ENCODE measurements at places on chromosomes 4 and X.
A peak's percentile ranks its signal among the peaks of the same experiment; 100 is the strongest.

- no peak for DNase-seq
Measured at GRCh38 chr4:140020457-140021361, 133.3 kb downstream of the MAML3 start.

- peak; percentile 84 for DNase-seq
Measured at GRCh38 chrX:64394874-64395567, at the start of gene MTMR8. TSS of gene MTMR8 (minus strand) at chrX:64395452. CDS start at chrX:64395363, 89 bp downstream.

- no peak for DNase-seq
Measured at GRCh38 chr4:80006935-80007744, 65.9 kb downstream of the ANTXR2 start.

DNA sequence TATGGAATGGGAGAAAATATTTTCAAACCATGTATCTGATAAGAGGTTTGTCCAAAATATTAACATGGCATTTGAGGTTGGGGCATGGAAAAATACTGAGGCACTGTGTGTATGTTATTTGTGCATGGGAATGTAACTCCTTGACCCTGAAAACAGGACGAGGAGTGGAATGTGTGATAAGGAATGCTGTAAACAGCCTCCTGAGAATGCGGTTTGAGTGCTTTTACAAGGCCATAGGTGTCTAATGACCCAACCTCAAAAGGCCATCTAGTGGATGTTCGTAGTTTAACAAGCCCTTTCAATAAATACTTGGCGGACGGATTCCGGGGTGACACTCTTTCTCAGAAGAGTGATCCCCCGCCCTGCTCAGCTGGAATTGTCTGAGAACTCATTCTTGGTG, 162.9 kb upstream of the USP9X start:
- DNase-seq, result peak; percentile 38

DNA sequence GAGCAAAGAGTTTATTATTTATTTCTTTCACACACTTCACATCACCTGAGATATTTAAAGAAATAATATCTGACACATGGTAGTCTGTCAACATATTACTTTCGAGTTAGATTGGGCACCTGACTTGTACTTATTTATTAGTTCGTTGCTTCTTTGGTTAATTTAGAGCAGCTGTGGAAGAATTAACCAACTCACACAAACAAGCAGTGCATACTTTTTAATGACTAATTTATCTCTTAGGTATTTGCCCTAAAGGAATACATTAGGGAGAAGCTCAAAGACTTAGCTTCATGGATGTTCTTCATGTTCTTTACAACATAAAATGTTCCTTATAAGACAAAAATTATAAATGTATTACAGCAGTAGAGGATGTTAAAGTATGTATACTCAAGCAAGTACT, 242.9 kb downstream of the ARHGAP24 start:
- no peak for DNase-seq

- no peak for DNase-seq
Measured at GRCh38 chrX:1012678-1013300, 199.7 kb downstream of the CRLF2 start.

DNA sequence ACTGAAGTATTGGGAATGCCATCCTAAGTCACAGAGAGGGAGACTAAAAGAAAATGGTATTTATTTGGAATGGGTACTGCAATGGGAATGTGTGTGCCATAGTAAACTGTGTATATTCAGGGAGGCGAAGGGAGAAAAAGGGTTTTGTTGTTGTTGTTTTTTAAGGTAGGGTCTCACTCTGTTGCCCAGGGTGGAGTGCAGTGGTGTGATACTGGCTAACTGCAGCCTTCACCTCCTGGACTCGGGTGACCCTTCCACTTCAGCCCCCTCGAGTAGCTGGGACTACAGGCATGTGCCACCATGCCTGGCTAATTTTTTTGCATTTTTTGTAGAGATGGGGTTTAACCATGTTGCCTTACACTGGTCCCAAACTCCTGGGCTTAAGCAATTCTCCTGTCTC, 4.3 kb upstream of the SLC10A3 start:
- DNase-seq, result no peak

GRCh38 chrX:151977923-151978322, 3.4 kb upstream of the GABRE start:
- no peak for DNase-seq

- DNase-seq, result no peak
Measured at GRCh38 chrX:138847930-138848329, 136.4 kb upstream of the FGF13 start.

GRCh38 chrX:150229481-150229880, 133.6 kb upstream of the MAMLD1 start:
- no peak for DNase-seq

DNA sequence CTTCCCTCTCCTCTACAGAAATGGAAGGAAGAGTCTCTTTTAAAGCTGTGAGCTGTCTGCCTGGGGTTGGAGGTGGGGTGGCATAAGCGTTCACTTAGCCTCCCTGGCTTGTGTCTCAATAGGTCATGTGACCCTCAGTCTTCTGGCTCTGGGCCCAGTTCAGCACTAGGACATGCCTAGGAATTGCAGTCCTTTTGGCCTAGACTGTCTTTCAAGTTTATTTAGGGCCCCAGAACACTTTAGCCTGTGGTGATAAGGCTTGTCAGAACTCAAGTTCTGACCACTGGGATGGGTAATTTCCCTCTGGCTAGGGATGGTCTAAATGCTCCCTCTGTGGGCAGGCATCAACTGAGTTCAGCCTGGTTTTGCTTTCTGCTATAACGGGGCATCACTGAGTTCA, 34.3 kb upstream of the ARMCX4 start:
- no peak for DNase-seq

DNA sequence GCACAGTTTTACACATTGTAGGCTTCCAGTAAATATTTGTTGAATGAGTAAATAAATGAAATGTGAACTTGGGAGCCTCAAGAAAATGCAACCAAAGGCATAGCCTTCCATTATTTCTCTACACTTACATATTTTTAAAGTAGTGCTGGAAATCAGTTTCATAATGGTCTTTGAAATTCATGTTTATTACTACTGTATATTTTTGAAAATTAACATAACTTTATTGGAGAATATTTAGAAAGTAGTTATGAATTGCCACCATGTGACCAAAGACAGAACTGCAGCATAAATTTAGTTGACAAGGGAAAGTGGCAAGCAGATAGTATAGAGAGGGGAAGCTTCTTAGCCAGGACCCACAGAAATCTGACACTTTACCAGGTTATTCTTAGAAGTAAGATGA, 6.4 kb downstream of the TCEAL8 start:
- DNase-seq, result peak; percentile 11

GRCh38 chr4:15035159-15035558, 32.9 kb downstream of the CPEB2 start:
- DNase-seq, result no peak

DNA sequence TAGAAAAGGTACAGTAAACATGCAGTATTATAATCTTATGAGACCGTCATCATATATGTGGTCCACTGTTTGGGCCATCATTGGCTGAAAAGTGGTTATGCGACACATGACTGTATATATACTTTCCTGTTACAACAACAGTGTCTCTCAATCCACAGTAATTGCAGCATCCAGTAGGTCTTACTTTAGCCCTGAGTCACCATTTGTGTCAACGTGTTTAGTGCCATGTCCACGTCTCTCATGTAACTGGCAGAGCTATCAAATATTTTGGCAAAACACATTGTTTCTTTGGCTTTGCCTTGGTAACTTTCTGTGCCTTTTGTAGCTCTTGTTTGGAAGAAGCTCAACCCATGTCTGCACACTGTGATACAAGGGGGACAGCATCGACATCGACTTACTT, 73.8 kb downstream of the CD38 start:
- DNase-seq, result no peak

GRCh38 chrX:68719181-68719903, 71.9 kb downstream of the STARD8 start:
- DNase-seq, result no peak

DNA sequence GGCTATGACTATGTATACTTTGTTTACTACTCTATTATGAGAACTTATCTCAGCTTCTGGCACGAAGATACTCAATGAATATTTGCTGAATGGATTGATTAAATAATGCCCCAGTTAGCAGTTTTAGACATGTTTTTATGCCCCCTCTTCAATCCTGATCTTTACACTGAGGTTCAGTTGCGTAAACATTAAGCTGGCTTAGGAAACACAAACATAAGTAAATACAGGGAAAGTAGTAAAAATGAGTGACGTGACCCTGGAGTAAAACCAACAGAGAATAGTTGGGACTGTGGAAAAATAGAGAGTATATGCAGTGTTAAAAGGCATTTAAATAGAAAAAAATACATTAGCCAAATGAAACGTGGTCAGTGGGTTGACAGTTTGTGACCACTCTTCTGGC, 387.0 kb upstream of the ACTRT1 start:
- DNase-seq, result no peak

DNA sequence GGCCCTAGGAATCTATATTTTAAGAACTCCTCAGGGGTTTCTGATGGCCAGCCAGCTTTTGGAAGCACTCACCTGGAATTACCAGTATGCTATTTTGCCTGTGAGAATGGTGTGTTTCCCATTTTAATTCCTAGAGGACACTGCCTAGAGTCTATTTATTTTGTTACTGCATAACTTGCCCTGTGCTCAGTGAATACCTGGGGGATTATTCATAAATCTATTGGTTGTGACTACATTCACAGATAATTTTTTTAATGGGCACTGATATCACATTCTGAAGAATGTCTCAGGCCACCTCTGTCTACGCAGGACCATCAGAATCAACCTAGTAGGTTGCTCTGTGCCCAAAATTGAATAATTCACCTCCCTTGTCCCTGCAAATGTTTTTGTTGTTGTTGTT, 6.7 kb downstream of the ARL13A start:
- no peak for DNase-seq

GRCh38 chr4:125433453-125433852, 118.7 kb downstream of the FAT4 start:
- no peak for DNase-seq

DNA sequence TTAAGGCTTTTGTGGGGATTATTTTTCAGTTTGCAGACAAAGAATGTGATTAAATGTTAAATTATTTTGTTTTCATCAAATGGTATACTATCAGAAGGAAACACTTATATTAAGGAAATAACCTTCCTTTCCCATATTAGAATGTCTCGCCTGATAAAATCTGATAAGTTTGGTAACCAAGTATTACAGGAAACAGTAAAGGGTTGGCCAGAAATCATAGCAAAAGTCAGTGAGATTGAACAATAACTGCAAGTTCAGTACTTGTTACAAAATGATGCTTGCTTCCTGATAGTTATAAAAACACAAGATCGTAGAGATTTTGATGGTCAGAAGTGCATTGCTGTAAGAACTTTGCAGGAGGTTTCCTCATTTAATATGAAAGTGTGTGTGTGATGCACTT, 40.5 kb downstream of the FABP2 start:
- no peak for DNase-seq

- DNase-seq, result no peak
Measured at GRCh38 chr4:86818211-86818610, 31.0 kb downstream of the SLC10A6 start.

DNA sequence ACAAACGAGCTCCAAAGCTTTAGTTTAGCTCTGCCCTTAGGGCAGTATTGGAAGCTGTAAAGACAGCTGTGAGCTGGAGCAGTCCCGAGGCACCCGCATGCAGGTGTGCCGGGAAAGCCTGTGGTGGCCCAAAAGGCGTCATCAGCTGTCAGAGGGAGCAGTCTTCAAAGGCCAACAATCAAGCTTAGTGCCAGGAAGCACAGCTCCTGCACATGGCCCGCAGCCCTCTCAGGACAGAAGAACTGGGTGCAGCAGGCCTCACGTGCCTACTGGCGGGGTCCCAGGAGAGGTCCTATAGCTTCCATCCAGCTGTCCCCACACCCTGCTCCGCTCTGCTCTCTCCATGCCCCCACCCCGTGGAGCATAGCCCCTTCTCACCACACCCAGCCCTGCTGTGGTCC, 92.2 kb upstream of the TRIM2 start:
- DNase-seq, result no peak

DNA sequence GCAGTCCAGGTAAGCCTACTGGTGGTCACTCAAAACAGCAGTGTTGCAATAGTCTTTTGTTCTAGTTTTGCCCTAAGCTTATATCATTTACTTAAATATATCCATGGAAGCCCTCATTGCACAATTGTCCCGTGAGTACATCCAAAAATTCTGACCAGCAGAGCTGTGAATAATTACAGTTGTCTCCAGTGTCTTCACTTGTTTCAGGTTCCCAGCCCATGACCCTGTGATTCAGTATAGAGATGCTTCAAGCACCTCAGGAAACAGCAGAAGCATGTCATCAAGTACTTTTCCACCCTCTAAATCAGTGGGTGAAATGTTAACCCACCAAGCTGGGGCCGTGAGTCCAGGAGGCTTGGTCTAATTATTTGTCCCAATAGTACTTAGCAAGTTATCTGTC, 214.9 kb upstream of the RPS6KA3 start:
- no peak for DNase-seq

GRCh38 chr4:100508691-100509090, 9.1 kb downstream of the EMCN start:
- DNase-seq, result no peak

DNA sequence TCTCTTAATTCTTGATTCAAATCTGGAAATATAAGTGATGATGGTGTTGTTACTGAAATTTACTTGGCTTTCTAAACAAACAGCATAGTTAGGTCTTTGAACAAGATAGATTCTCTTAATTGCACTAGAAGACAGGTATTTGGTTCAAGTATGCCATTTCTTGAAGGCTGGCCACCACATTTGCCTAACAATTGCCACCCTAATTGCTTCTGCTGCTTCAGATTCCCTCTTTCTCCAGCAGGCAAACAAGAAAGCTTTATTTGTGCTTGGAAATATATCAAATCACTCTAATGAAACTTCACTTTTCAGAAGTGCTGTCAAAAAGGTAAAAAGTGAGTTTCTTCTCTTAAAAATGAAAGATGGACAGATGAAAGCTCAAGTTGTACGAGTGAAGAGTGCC, 418.6 kb downstream of the INPP4B start:
- no peak for DNase-seq

- peak; percentile 79 for DNase-seq
Measured at GRCh38 chrX:115233497-115234455, at the start of gene LRCH2. TSS of gene LRCH2 (minus strand) at chrX:115234096. CDS start at chrX:115234041, 55 bp downstream.

GRCh38 chr4:59570860-59571476, 1629.2 kb upstream of the ADGRL3 start:
- DNase-seq, result no peak

DNA sequence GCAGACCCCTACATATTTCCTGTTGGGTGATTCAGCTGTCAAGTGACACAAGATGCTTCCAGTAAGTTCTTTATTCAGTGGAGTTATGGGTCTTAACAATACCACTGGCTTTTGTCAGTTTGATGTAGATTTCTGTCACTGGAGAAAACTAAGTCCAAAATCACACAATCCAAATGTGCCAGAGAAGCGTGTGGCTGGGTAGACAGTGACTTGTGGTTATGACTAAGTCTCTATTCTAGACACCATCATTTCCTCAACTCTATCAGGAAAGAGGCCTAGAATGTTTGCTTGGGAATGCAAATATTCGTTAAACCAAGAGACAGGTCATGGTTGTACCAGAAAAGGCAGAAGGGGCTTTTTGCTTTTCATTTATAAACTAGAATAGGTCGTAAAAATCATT, 54.4 kb upstream of the HS3ST1 start:
- DNase-seq, result no peak

DNA sequence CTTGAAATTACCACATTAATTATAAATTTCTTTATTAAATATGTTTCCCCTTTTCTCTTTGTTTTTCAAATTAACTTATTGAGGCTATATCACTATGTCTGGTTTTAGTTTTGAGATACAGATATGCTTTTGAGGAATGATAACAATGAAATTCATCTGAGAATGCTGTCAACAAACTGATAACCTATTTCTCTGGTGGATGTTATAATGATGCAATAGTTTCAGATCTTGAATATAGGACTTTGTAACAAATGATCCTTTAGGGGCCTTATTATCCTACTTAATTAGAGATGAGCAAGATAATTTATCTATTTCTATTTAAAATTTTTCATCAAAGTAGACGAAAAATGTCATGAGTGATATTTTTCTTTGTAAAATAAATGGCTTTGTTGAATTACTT, 123.7 kb downstream of the MAGEB17 start:
- no peak for DNase-seq
